NCI-H2029 (cell line): ENCODE measurements at places on chromosomes 3 and 15.

- no peak for DNase-seq
Observed at GRCh38 chr3:183182732-183183610, 20.4 kb upstream of the LAMP3 start.

DNA sequence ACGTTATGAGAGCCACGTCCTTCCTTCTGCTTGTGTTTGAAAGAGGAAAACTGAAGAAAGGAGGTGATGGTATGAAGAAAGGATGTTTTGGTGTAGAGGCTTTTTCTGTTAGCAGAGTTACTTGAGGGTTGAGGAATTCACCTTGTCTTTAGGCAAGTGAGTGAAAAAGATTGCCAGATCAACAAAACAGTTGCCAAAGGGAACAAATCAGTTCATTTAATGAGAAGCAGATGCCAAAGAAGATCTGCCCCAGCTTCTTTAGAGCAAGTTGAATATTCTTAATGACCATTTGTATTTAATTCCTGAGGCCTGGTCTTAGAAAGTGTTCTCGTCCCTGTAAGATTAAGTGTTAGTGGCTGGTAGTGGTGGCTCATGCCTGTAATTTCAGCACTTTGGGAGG lies 2.6 kb downstream of the CHCHD6 start:
- no peak for DNase-seq

- DNase-seq = no peak
Observed at GRCh38 chr3:126782536-126782935, 78.5 kb downstream of the CHCHD6 start.

GRCh38 chr15:88487796-88488523 lies 20.5 kb downstream of the MRPS11 start:
- no peak for DNase-seq

DNA sequence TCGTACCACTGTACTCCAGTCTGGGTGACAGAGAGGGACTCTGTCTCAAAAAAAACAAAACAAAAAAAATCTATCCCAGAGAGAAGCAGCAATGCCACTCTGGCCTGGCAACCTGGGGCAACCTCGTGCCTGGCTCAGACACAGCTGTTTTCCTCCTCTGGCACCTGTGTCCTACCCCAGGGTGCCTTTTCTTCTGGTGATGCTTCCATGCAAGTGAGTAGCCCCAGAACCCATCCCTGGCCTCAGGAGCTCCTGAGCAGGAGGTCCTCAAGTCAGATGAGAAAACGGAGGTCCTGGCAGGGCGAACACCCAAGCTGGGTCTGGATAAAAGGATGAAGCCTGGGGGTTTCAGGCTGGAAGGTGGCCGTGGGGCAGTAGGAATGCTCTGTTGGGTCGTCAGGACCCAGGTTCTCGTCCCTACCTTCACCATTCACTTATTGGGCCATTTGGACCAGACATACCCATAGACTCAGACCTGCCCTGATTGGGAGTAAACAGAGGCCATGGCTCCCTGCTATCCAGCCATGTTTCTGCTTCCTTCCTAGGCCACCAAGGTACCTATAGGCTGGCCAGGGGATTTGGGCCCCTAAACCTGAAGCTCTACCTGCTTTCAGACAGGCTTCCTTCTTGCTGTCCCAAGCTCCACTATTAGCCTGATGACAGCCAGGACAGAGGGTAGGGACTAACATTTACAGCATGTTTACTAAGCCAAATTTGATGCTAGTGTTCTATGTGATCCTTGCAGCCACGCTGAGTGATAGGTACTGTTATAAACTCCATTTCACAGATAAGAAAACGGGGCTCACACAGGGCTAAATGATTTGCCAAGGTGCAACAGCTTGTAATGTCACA lies 102.2 kb downstream of the DAPK2 start:
- no peak for DNase-seq

GRCh38 chr15:40306908-40307307 lies 827 bp downstream of the PLCB2 start:
- DNase-seq = no peak

DNA sequence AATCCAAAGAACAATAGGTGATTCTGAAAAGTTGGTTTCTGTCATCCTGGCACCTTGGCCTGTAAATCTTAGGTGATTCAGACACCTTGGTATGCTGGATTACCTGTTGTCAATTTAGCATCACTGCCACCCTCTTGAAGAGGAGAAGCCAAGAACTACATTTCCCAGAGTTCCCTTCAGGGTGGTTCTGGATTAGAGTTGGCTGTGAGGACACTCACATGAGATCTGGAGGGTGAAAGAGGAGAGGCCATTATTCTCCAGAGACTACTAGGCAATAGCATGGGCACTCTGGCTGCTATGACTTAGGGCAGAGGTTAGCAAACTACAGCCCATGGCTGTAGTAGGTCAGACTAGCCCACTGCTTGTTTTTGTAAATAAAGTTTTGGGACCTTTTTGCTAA lies 41.7 kb upstream of the CORO2B start:
- DNase-seq = no peak

DNA sequence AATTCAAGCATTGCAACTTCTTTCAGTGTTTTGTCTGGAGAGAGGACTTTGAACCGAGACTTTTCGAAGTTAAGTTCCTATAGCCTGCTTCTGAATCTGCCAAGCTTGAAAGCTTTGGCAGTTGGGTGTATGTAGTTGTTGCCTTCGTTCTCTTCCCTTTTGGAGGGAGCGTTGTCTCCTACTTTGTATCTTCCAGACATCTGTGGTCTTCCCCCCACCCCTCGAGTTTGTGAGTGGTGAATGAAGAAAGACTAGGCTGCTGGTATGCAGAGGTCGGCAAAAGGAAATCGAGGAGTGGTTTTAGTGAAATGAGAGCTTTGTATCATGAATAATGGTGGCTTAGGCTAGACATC lies 1.3 kb downstream of the CTNNB1 start:
- DNase-seq = no peak
